ENCODE measurements at places on chromosomes 12 and 14.

GRCh38 chr12:74906224-74906623 is 303.4 kb downstream of the KCNC2 start:
- no peak for DNase-seq

DNA sequence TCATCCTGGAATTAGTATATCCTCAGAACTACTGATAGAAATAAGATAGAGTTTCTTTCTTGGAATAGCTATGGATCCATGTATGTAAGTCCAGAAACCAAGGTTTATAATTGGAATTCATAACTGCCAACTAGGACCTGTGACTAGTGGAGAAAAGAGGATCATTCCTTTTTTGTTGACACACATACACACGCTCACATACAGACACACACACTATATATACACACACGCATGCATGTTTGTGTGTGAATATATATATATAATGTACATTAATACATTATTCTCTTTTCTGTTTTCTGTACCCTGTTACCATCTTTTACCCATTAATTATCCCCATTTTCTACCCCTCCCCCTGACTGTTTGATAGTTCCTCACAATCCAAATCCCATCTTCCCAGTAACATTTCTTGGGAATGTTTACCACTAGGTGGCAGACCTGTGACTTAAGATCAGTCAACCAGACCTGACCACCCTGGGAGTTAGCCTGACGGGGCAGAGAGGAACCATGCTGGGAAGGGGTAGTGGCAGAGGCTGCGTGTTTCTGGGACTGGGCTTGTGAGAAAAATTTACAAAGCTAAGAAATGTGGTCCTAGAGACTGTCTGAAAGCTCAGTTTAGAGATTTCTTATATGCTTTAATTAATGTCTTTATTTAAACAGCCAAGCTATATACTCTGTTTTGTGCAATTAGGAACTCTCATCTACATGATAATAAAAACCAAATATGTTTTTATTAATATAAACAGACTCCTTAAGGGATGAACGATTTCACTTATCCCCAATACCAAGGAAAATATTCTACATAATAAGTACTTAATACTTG is 308.0 kb downstream of the PPFIA2 start:
- DNase-seq = no peak

GRCh38 chr14:71651228-71651627 is 281.0 kb upstream of the RGS6 start:
- no peak for DNase-seq

GRCh38 chr12:51265024-51265423 is 5.2 kb downstream of the SMAGP start:
- DNase-seq = no peak

- no peak for DNase-seq
These were observed 76.4 kb upstream of the METAP2 start for GRCh38 chr12:95397571-95397970.

DNA sequence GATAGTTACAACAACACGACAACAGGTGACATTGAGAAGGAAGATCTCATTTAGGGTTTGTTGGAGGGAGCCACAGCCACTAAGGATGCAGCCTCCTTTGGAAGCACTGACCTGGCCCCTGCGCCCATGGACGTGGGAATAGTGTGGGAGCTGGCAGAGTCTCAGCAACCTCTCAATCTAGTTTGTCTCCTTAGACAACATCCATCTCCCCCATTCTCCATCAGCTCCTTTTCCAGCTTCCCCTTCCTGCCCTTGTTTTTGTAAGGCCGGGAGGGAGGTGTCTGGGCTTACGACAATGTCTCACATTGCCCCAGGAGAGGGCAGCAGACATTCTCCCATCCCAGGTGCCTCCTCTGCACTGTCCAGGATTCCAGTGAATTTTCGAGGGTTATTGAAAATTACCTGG is 170.2 kb upstream of the PZP start:
- no peak for DNase-seq

DNA sequence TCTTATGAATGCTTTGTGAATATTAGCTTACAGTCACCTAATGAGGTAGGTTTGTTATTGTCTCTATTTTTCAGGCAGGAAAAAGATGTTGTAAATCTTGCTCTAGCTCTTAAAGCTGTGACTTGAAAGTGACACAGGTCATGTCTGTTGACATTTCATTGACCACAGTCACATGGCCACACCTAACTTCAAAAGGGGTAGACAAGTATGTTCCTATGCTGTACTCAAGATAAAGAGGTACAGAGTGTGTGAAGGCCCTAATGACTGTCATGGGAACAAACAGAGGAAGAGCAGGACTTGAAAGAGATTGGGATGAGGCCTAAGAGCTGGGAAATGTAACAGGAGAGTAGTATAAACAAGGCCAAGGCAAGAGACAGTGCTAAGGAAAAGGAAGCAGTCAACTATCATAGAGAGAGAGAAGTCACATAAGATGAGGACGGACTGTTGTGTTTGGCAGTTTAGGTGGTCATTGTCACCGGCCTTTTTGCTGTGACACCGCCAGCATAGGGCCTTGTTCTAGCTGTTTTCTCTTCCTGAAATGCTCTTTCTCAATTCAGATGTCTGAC is 181.0 kb downstream of the CFAP54 start:
- DNase-seq = no peak

GRCh38 chr12:69996241-69996640 is 171.2 kb downstream of the MYRFL start:
- no peak for DNase-seq

- DNase-seq = no peak
These were observed 281.1 kb downstream of the AACS start for GRCh38 chr12:125346362-125346761.

- DNase-seq = no peak
These were observed 97.7 kb downstream of the PPM1A start for GRCh38 chr14:60346706-60347105.

DNA sequence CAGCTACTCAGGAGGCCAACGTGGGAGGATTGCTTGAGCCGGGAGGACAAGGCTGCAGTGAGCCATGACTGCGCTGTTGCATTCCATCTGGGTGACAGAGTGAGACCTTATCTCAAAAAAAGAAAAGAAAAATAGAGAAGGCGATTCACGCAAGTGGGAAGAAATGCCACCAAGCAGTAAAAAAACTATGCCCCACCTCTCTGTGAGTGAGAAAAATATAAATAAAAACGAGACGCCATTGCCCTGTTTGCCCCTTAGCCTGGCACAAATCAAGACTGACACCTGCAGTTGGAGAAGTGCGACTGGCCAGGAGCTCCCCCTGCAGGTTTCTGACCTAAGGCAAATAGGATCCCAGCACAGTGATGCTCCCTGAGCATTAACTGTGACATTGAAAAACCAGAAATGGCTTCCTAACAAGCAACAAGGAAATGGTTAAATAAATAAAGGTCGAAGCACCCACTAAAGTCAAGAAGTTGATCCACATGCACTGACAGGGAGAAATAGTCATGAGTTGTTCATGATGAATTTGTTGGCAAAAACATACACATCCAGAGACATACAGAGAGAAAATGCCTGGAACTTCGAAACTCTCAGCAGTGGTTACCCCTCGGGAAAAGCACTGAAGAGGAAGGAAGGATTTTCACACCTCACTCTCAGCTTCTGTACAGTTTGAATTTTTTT is 21.1 kb downstream of the GSC start:
- no peak for DNase-seq

GRCh38 chr12:13745111-13745860 is 236.1 kb downstream of the GRIN2B start:
- no peak for DNase-seq

DNA sequence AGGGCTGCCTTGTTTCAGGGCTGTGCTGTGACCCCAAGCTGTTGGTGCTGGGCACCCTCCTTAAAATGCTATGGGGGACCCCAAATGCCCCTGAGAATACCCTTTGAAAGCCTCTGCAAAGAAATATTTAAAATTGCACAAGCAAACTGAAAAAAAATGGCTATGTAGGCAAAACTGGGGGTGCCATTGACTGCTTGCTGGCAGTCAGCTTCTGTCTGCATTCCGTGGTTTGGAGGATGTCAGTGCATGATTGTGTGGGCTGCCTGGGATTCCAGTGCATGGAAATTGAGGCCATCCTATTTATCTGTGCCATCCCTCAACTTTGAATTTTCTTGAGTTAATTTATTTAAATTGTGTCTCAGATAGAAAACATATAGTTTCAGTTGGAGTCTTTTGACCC is 113.7 kb upstream of the RTL1 start:
- no peak for DNase-seq

DNA sequence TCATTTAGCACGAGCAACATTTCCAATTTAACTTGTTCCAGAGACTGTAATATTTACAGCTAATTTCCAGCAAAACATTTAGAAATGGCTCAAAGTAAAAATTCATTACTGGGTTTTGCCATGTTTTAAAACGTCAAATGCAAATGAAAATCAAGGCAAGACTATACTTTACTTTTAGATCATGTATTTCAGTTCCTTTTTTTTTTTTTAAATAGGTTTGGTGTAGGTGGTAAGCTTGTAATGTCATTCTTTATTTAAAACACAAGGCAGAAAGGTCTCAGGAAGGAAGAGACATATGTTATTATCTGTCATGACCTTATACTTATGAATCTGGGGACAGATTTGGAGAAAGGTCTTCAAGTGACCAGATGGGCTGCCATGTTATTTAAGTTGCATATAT is 54.1 kb downstream of the GRIP1 start:
- DNase-seq = no peak

DNA sequence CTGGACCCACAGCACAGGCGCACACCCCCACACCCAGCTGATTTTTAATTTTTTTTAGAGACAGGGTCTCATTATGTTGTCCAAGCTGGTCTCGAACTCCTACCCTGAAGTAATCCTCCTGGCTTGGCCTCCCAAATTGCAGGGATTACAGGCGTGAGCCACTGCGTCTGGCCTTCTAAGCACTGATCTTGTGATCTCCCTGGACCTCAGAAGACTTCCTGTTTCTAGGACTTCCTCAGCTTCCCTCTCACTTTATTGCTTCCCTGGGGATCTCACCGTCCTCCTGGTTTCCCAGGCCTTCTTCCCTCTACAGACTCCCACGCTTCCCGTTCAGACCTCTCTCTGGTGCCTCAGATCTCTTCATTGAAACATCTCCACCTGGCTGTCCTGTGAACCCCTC is 13.8 kb downstream of the ZNF839 start:
- DNase-seq = no peak

GRCh38 chr14:90743826-90744225 is 72.4 kb downstream of the TTC7B start:
- no peak for DNase-seq

DNA sequence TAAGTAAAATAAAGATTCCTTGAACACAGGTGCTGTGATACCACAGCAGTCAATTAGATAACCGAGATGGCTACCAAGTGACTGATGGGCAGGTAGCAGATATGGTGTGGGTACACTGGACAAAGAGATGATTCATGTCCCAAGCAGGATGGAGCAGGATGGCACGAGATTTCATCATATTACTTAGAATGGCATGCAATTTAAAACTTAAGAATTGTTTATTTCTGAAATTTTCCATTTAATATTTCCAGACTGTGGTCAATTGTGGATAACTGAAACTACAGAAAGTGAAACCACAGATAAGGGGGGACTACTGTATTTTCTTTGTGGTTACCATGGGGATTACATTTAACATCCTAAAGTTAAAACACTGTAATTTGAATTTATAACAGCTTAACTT is 7.5 kb upstream of the ZFP36L1 start:
- no peak for DNase-seq

GRCh38 chr14:51022769-51023168 is 72.1 kb downstream of the TRIM9 start:
- DNase-seq = no peak

DNA sequence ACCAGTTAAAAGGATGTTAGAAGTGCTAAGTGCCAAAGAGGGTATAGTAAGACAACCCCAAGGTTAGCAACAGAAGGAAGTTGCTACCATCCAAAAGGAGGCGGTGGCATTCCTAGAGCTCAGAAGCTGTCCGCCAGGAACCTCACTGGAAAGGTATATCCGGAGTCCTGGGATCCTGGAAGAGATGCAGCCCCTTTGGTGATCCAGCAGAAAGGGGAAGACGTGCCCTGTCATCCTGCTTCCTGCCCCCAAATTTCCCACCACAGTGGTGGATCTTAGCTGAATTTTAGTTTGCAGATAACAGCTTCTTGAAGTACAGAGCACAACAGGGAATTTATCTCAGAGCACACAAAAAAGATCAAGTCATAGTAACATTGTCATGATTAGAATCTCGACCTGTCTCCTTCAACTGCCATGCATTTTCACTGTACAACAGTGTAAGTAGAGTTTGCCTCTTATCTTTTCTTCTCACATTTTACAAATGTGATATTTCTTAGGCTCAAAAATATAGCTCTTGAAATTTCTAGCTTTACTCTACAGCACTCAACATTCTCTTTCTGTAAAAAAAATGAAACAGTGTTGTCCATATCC is 526.3 kb downstream of the SOX5 start:
- DNase-seq = no peak

DNA sequence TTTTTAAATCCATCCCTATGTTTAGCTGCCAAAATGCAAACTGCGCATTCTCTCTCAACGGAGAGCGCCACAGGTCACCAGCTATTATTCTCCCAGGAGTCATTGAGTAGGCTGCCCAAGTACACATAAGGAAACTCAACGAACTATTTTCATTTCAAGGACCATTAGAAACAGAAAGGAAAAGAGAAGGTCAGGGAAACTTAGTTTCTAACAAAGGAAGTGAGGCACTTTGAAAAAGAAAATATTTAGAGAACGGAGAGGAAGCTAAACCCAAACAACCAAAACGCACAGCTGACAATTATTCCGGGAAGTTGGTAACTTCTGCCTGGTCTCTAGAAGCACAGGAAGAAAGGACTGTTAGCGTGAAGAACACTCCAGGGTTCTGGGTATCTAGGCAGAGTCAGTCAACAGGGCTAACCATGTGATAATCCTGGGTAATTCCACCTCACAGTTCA is 23.5 kb downstream of the GPHB5 start:
- no peak for DNase-seq

DNA sequence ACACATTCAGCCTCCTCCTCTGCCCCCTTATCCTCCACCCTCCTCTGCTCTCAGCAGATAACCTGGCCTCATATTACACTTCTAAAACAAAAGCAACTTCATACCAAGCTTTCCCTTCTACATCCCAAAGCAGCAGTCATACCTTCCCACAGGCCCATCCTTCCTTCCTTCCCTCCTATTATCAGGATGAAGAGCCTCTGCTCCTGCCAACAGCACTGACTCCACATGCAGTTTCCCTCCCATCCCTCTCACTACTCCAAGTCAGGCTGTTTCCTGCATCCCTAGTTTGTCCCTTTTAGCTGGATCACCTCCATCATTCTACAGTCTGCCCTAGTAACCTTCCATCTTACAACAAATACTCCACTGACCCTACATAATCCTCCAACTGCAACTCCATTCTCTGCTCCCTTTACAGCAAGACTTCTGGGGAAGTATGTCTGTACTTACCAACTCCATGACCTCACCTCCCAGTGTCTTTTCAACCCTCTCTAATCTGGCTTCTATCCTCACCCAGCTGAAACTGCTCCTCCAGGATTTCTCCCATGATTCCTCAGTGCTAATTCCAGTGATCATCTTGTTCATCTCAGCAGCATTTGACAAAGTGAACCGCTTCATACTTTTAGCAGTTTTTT is 4.9 kb upstream of the YEATS4 start:
- no peak for DNase-seq

- no peak for DNase-seq
These were observed 175.3 kb downstream of the TSPAN9 start for GRCh38 chr12:3252450-3252891.

Measured in effector memory CD4-positive, alpha-beta T cell (primary cell).